Fibroblast of villous mesenchyme (primary cell): ENCODE measurements at places on chromosomes 11 and 22.

- no peak for DNase-seq
Observed at GRCh38 chr11:32729976-32730375, 64.5 kb downstream of the CCDC73 start.

DNA sequence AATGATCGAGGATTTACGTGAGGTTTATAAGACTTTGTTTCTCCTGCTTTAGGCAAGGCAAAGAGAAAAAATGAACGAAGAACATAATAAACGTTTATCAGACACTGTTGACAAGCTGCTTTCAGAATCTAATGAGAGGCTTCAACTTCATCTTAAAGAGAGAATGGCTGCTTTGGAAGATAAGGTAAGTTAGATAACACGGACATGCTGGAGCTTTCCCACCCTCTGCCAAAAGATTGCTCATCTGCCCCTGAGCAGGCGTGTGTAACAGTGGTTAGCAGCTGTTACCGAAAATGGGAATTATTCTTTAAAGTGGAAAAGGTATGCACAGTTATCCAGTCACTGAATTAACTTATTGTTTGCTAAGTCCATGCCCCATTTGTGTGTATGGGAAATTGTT, 62.8 kb upstream of the CTTN start:
- DNase-seq, result peak; percentile 21

GRCh38 chr11:113204280-113204679, 110.1 kb upstream of the TTC12 start:
- no peak for DNase-seq

GRCh38 chr22:31105282-31105929, 2.0 kb downstream of the SELENOM start:
- no peak for DNase-seq

DNA sequence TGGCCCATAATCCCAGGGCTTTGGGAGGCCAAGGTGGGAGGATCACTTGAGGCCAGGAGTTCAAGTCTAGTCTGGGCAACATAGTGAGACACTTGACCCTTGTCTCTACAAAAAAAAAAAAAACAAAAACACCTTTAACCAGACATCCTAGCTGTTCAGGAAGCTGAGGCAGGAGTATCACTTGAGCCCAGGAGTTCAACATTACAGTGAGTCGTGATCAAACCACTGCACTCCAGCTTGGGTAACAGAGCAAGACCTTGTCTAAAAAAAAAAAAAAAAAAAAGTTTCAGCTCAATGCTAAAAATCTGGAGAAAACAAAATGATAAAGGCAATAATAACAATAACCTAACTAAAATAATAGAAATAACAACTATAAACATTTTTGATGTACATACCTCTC, 22.6 kb upstream of the APLP2 start:
- DNase-seq, result no peak
